ENCODE measurements at places on chromosomes 3 and 15. TPM values are rescaled to one million over a fixed set of nuclear protein-coding genes. Genes with fewer than 3 reads are reported as not detected.

Gene ROPN1
- polyA plus RNA-seq = not detected

Gene PEAK1
- 28.2 TPM for polyA plus RNA-seq

Gene TFDP2
- polyA plus RNA-seq = 22.9 TPM

Gene FBXW12
- polyA plus RNA-seq = 0.54 TPM

Gene SEMA7A
- polyA plus RNA-seq = 45.1 TPM

Gene AHSG
- polyA plus RNA-seq = 0.27 TPM

Gene GATA2
- polyA plus RNA-seq = 4.1 TPM

Gene MAP4
- polyA plus RNA-seq = 306 TPM

Gene DUOXA1
- not detected for polyA plus RNA-seq

Gene GABRB3
- 61.0 TPM for polyA plus RNA-seq

Gene TRMT10C
- 31.6 TPM for polyA plus RNA-seq

Gene AMOTL2
- polyA plus RNA-seq = 82.0 TPM

Gene NUSAP1
- polyA plus RNA-seq = 56.8 TPM

Gene C3orf49
- 1.3 TPM for polyA plus RNA-seq

Gene HIGD2B
- polyA plus RNA-seq = not detected

Gene SERPINI2
- 5.2 TPM for polyA plus RNA-seq

Gene CERS3
- 0.55 TPM for polyA plus RNA-seq

Gene RARRES1
- 4.6 TPM for polyA plus RNA-seq

Gene ISLR
- polyA plus RNA-seq = 59.5 TPM

Gene CPNE9
- 5.3 TPM for polyA plus RNA-seq

Gene TLR9
- not detected for polyA plus RNA-seq

Gene ALDH1A2
- polyA plus RNA-seq = 23.4 TPM

Gene LOXL1
- 25.3 TPM for polyA plus RNA-seq

Gene CFAP91
- 14.0 TPM for polyA plus RNA-seq

Gene SNTN
- polyA plus RNA-seq = 0.24 TPM

Gene SLC22A13
- polyA plus RNA-seq = 0.42 TPM

Gene SLC27A2
- polyA plus RNA-seq = 3.8 TPM

Gene MFGE8
- 171 TPM for polyA plus RNA-seq

Gene COL6A6
- 0.29 TPM for polyA plus RNA-seq

Gene MST1R
- polyA plus RNA-seq = 2.5 TPM

Gene SETD2
- 39.9 TPM for polyA plus RNA-seq

Gene SLC7A14
- polyA plus RNA-seq = 14.6 TPM

Gene ARL14
- polyA plus RNA-seq = not detected

Gene TTLL13
- polyA plus RNA-seq = 0.30 TPM

Gene PRR20G
- polyA plus RNA-seq = not detected

Gene BNIP2
- polyA plus RNA-seq = 35.9 TPM

Gene RTP4
- polyA plus RNA-seq = 0.16 TPM

Gene CHAC1
- polyA plus RNA-seq = 17.7 TPM

Gene RAB6B
- polyA plus RNA-seq = 213 TPM

Gene PLSCR5
- 1.6 TPM for polyA plus RNA-seq

Gene TNFAIP8L3
- 6.6 TPM for polyA plus RNA-seq

Gene ZCWPW2
- polyA plus RNA-seq = 2.0 TPM

Gene COPB2
- 96.9 TPM for polyA plus RNA-seq

Gene CEP70
- 29.7 TPM for polyA plus RNA-seq

Gene CHRM5
- 1.2 TPM for polyA plus RNA-seq

Gene CFAP100
- 14.1 TPM for polyA plus RNA-seq

Gene PARP9
- 13.1 TPM for polyA plus RNA-seq

Gene GOLGA6D
- 0.45 TPM for polyA plus RNA-seq

Gene BNC1
- 0.15 TPM for polyA plus RNA-seq

Gene SCN11A
- 0.81 TPM for polyA plus RNA-seq

Gene NDUFB4
- polyA plus RNA-seq = 186 TPM

Gene ATP8B4
- polyA plus RNA-seq = 3.6 TPM
